ENCODE measurements at places on chromosomes 5 and 9.

GRCh38 chr9:112422417-112423148 is 42.7 kb downstream of the HSDL2 start:
- DNase-seq, result no peak

DNA sequence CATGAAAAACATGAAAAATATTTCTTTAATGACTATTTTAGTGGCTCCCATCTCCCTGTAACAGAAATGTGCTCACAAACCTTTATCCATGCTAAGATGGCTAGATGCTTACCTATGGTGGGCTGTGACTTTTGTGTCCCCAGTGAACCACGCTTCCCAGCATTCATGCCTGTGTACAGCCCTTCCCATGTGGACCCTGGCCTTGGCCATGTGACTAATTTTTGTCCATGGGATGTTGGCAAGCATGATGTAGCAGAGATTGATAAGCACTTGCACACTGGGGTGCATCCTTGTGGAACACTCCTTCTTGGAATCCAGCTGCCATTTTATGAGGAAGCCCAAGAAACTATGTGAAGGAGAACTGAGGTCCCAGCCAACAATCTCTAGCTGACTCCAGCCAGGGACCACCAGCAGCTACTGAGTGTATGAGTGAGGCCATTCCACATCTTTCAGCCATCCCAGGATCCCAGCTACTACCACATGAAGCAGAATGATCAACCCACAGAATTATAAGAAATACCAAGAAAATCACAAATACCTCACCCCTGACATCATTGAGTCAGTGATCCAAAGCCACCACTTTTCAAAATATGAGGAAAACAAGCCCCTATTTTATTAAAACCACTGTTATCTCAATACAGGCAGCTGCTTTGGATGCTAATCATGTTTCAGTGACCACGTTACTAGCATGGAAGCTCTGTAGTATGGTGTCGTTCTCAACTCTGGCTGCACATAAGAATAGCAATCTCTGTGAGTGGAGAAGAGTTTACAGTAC is 16.1 kb upstream of the RAI14 start:
- DNase-seq, result no peak

GRCh38 chr5:83636156-83636555 is 84.5 kb downstream of the HAPLN1 start:
- DNase-seq, result no peak

DNA sequence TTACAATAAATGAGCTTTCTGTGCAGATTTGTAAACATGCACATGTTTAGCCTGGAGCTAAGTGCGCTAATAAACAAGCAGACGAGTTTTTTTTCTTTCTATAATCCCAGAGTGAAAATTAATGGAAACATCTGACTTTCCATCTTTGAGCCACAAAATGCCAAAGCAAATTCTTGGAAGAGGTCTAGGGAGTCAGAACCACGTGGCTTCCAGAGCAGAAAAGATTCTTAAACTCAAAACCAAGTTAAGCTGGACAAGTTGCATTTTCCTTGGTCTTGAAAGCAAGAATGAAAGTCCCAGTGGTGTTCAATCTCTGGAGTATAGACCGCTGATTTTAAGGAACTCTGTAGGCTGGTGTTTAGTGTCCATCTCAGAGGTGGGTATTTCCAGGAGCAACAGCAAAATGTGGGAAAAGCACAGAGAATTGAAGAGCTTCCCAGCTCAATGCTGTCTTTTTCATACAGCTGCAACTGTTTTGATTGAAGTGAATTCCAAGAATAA is 71.4 kb downstream of the MYO10 start:
- no peak for DNase-seq

DNA sequence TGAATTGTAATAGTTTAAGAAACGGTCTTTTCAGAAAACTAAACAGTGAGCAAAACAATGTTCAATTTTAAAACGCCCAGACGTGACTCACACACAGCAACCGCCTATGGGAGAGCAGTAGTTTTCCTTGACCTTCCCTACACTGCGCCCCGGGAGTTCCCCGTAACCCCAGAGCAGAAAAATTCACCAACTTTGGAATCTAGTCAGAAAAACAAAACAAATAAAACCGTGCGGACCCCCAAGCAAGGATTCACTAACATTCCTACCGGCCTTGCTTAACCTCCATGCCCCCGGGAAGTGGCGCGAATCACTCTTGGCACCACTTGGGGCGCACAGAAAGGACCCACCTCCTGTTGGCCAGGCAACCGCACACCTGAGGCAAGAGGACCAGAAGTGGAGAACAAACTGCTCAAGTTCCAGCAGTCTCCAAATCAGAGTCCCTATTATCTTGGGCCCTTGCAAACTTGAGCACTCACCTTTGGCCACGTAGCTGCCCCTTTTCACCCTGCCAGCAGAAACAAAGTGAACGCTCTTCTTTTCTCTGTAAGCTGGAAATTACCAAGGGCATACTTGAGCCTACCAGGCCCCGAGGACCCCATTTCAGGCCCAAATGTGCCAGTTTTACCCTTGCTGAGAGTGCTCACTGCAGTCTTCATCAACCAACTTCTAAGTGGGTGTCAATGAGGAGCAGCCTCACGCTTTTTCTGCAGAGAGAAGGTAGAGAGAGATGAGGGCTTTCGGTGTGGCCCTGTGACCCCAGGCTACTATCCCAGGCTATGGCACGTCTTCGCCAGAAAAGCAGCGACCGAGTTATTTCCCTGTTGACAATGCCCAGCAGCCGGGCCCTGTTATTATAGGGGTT is 189.7 kb downstream of the MEF2C start:
- DNase-seq, result no peak
